Esophagus squamous epithelium (tissue), 5 donors: ENCODE measurements at places on chromosomes 1 and 21.

DNA sequence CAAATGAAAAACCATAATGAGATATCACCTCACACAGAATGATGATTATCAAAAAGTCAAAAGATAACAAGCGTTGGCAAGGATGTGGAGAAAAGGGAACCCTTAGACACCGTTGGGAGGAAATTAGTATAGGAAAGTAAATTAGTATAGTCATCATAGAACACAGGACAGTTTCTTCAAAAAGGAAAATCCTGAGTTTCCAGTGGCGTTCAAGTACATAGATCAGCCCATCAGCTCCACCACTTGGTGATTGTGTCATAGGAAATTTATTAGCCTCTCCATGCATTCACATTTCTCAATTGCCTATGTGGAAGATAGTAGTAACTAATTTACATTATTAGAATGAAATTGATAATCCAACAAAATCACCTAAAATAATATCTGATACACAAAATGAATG, 20.8 kb upstream of the GBP2 start:
- DNase-seq: no peak

GRCh38 chr1:167263819-167264464, 43.3 kb downstream of the POU2F1 start:
- no peak for DNase-seq

GRCh38 chr1:65813956-65814355, 21.3 kb downstream of the PDE4B start:
- no peak for DNase-seq

DNA sequence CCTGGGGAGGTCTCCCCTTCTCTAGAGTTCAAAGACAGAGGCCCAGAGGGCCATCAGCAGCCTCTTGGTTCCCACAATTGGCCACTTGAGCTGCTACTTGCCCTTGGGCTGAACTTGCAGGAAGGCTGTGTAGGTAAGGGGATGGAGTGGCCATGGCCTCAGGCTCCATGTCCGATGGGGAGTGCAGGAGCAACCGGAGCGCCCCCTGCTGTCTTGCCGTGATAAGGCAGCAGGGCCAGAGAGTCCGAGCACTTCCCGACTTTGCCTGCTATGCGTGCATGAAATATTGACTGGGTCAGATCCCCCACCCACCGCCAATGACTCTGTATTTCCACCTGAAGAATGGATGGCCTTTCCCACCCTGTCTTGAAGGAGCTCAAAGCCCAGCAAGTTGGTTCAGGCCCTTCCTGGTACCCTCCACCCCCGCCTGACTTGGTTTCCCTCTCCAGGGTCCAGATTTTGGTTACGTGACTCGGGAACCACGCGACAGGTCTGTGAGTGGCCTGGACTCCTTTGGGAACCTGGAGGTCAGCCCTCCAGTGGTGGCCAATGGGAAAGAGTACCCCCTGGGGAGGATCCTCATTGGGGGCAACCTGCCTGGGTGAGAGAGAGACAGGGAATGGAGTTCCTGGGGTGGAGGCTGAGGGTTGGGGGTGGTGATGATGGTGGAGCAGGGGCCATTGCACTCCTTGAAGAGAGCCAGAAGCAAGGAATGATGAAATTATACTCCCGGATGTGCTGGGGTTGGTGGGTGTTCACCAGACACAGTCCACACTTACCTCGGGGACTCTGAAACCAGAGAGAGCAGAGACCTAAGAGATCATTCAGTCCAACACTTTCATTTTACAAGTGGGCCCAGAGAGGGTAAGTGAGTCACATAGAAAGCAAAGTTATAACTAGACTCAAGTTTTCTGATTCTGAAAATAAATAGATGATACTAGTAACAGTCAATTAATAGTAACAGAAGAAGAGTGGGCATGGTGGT, 25.6 kb downstream of the PADI3 start:
- DNase-seq: no peak

DNA sequence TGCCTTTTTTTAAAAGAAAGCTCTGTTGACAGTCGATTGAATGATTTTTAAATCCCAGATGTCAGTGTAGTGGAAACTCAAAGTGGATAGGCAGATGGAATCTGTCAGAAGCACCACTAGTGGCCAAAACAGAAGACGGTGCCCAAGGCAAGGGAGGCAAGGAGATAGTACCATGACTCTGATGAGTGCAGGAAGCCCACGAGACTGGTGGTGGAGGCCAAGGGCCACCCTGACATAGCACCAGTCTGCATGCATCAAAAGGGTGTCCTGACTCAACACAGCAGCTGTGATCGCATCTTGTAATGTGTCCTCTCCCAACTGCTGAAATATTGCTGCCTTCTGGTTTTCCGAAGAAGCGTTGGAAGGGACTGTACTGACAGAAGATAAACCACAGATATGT, 124.1 kb upstream of the PAPPA2 start:
- DNase-seq: no peak

GRCh38 chr1:27634985-27635367, at the start of gene FGR:
Gene FGR, minus strand, starts transcription at chr1:27635185. Its CDS starts 11,269 bp downstream, at chr1:27623916.
- no peak for DNase-seq

DNA sequence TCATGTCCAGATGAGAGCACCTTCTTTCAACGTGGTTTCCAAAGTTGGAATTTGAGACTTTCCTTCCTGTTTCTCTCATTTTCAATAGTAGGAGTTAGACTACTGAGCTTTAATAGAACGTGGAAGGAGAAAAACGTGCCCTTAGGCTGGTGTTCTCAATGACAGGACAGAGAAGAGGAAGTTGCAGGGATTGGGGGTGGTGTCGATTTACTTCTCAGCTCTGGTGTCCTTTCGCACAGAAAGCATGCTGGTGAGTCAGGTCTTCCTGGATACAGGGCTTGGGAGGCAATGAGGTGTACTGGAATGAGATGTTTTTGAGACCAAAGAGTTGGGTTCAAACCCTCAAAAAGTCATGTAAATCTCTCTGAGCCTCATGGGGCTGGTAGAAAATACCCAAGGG, 67.1 kb downstream of the HIVEP3 start:
- DNase-seq: no peak

DNA sequence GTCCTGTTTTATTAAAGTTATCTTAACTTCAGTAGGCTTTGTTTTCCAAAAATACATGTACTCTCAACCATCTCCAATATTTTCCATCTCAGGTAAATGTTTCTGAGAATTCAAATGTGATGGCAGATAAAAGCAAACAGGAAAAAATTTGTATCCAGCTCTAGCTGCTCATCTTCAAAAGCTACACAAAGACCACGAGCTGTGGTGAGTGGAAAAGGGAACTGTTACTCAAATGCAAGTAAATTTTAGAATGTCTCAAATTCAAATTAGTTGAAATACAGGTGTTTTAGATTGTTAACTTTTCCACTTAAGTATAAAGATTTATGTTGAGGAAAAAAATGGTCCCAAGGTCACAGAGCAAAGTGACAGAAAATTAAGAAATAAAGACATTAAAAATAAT, 216.0 kb downstream of the SLC45A1 start:
- no peak for DNase-seq

DNA sequence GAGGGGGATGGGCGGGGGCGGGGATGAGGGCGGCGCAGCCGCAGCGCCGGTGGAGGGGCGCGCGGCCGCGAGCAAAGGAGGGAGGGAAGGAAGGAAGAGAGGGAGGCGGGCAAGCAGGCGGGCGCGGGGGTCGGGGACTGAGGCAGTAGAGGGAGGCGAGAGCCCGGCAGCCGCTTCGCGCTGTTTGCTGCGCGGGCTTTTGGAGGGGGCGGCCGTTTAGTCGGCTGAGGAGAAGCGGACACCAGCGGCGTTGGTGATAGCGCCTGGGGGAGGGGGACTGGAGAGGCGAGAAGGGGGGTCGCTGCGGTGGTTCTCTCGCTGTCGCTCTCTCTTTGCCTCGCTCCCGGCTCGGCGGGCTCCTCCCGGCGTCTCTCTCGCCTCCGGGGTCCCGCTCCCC, at the start of gene HS2ST1:
Gene HS2ST1 (plus strand): TSS at position 35 of the 397 bp plus-strand sequence.
- no peak for DNase-seq

DNA sequence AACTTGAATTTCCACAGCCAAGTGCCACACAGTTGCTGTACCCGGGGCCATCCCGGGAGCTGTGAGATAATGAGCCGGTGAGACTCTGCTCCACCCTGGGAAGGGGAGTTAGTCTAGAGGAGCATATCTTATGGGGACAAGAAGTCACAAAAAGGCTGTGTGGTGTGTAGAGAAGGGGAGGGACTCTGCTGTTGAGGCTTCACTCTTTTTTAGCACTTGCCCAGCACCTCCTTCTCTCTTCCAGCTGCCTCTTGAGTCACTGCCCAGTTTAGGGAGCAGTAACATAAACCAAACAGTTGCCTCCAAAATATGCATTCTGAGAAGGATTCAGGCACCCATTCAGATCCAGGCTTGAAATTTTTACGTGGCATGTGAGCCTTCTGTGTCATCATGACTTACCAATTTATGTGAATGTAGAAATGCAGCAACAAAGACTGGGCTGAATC, 744 bp upstream of the WDR26 start:
- DNase-seq: no peak

GRCh38 chr21:31666445-31667010, 7.0 kb downstream of the SOD1 start:
- DNase-seq: no peak

DNA sequence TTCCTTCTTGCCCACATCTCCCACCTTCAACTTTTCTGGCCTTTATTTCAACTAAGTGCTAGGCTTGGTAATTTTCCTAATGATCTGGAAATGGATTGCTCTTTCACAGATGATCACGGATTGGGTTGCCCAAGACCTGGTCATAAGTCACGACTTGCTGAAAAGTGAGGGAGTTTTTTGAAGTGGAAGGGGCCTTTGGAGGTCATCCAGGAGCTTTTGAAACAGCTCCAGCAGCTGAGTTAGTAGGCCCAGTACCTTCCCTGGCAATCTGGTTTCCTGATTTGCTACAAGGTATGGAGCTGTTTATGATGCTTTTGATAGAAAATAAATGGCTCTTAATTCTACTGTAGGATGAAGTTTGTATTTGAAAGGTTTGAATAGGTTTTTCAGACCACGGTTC, 20.4 kb downstream of the GREM2 start:
- DNase-seq: no peak

- DNase-seq: no peak
These were observed 44.3 kb upstream of the ZC3H11B start for GRCh38 chr1:219657186-219657585.

DNA sequence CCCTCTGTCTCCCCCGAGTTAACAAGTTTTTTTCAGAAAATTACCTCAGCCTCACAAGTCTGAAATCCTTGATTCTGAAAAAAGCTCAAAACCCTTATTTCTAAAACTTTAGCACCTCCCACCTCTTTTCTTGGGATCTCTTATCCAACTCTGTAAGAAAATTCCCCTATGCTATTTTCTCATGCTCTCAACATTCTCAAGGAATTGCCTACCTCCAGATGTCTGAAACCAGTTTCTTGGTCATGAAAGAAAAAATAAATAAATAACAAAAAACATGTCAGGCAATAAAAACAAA, 18.1 kb upstream of the SFPQ start:
- no peak for DNase-seq

- no peak for DNase-seq
These were observed 3.2 kb upstream of the SRM start for GRCh38 chr1:11062965-11063401.

DNA sequence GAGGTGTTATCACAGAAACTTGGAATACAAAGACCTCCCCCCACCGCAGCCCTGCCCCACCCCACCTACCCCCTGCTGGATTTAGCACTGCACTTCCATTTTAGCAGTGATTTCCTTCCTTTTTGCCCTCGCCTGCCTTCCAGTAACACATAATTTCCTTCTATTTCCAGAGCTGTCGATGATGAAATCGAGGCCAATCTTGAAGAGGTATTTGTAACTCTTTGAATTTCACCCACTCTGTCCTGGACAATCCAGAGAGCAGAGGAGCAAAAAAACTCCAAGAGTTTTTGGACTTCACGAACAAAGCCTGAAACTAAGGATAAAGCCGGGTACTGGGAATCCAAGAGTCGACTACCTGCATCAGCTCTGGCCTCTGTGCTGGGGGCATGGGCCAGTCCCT, 49.1 kb downstream of the CAPN2 start:
- DNase-seq: no peak

DNA sequence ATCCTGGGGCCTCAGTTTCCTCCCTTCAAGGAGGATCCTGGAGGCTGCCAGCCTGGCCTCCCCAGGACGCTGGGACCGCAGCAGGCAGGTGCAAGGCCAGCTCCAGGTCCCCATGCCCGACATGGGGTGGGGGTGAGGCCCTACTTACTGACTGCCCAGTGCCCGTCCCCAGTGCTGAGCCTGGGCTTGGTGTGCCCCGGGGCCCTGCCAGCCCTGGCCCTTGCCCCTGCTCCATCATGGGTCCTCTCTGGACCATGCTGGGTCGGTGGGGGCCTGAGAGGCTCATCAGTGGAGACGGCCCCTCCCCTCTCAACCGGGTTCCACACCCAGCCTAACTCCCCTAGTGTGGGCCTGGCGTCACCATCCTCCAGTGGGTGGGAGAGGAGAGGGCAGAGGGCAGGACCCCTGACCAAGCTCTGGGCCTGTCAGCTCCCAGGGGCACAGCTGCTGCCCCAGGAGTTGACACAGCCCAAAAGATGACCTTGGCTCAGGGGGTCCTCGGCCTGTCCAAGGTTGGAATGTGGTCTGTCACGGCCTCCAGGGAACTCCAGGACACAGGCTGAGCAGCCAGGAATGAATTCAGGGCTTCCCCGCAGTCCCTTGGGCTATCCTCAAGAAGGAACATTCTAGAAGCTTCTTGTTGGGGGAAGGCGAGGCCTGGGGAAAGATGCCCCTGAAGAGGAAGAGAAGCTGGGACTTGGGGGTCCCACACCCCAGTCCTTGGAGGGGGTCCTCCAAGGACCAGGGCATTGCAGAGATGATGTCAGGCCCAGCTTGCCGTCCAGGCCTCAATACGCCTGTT, 17.6 kb upstream of the ARF1 start:
- DNase-seq: no peak

- DNase-seq: no peak
These were observed 39.9 kb downstream of the PEX14 start for GRCh38 chr1:10514490-10515235.

DNA sequence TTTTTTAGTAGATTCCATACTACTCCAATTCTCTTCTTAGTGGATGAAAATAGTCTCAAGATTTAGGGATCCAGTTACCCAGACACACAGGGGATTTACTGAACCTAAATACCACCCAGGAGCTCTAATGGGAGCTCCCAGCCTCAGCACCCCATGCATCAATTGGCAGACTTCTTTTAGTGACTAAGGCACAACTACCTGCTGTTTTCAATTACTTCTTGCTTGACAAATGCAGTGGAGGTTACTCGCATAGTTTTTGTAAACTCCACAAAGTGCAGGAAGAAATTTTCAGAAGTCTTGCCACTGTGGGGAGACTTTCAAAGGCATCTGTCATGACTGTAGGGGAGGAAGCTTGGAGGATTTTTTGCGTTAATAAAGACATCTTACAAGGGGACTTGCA, 35.5 kb upstream of the MAP10 start:
- no peak for DNase-seq

DNA sequence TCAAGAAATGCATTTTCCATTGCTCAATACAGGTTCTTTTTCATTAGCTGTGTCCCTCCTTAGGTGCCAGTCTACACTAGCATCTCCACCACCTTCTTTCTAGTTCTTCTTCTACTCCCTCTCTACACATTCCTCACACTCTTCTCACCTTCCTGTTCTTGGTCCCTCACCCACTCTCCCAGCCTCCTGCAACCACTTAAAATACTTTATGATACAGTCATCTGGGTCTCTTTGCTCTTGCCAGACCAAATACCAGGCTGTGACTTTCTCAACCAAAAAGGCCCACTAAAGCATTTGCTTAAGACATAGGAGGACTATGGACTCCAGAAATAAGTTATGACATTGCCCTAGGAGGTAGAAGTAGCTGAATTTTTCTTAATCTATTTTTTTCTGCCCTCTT, 35.1 kb downstream of the PIGM start:
- DNase-seq: no peak

- no peak for DNase-seq
These were observed 118.9 kb downstream of the KCNJ6 start for GRCh38 chr21:37797403-37797802.

- no peak for DNase-seq
These were observed 7.9 kb downstream of the RABIF start for GRCh38 chr1:202880961-202881460.

GRCh38 chr1:37124501-37124900, 90.2 kb upstream of the GRIK3 start:
- no peak for DNase-seq
